ENCODE measurements at places on chromosomes 13 and 19.
A peak's percentile ranks its signal among the peaks of the same experiment; 100 is the strongest.

DNA sequence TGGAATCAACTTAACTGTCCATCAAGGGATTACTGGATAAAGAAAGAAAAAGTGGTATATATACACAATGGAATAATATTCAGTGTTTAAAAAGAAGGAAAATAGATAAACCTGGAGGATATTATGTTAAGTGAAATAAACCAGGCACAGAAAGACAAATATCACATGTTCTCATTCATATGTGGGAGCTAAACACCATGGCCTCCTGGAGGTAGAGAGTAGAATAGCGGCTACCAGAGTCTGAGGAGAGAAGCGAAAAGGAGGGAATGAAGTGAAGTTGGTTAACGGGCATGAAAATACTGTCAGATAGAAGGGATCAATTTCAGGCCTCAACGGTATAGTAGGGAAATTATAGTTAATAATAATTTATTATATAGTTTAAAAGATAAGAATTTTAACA is 147.5 kb upstream of the OBI1 start:
- no peak for DNase-seq

DNA sequence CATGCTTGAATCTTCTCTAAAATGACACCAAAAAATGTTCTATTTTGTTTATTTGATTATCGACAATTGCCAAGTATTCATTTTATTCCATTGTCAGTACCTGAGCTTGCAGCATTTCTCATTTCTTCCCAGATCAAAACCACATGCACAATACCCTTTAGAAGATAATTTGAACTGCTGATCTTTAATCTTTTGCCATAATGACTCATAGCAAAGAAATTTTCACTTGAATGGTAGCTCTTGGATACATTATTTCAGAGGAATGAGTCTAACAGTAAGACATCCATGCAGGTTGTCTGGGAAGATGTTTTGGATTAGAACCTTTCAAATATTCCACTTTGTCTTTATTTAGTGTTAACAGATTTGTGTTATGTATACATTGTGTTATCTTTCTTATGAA is 42.0 kb upstream of the RXFP2 start:
- no peak for DNase-seq

- DNase-seq = no peak
These were observed 8.7 kb upstream of the TNFSF14 start for GRCh38 chr19:6678690-6679109.

- DNase-seq = peak; percentile 62
These were observed 545 bp downstream of the RAD23A start for GRCh38 chr19:12946092-12946721.

DNA sequence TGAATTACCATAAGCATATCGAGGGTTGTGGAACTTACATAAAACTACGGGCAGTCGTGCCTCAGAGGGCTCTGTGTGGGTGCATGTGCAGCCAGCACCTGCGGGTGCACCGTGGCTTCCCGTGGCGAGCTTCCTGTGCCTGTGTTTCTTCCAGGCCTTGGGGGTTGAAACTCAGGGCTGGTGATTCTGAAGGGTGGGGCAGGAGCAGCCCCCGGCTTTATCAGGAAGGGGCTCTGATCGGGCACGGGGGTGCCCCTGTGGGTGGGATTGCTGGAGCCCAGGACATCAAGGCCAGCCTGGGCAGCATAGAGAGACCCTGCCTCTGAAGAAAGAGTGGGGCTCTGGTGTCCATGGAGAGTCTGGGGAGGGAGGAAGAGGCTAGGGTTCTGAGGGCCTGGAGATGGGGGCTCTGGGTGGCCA is 11.1 kb downstream of the ATP4B start:
- no peak for DNase-seq
